CD4-positive, alpha-beta T cell treated with Interleukin-4 for 4 hours (primary cell): ENCODE measurements at places on chromosomes 5 and 9.

DNA sequence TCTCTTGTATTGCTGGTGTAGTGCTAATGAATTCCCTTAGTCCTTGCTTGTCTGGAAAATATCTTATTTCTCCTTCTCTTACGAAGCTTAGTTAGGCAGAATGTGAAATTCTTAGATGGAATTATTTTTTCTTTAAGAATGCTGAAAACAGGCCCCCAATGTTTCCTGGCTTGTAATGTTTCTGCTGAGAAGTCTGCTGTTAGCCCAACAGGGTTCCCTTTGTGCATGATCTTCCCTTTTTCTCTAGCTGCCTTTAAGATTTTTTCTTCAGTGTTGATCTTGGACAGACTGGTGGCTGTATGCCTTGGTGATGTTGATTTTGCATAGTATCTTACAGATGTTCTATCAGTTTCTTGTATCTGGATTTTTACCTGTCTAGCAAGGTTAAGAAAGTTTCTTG, 191.3 kb upstream of the DMRTA1 start:
- no peak for DNase-seq

DNA sequence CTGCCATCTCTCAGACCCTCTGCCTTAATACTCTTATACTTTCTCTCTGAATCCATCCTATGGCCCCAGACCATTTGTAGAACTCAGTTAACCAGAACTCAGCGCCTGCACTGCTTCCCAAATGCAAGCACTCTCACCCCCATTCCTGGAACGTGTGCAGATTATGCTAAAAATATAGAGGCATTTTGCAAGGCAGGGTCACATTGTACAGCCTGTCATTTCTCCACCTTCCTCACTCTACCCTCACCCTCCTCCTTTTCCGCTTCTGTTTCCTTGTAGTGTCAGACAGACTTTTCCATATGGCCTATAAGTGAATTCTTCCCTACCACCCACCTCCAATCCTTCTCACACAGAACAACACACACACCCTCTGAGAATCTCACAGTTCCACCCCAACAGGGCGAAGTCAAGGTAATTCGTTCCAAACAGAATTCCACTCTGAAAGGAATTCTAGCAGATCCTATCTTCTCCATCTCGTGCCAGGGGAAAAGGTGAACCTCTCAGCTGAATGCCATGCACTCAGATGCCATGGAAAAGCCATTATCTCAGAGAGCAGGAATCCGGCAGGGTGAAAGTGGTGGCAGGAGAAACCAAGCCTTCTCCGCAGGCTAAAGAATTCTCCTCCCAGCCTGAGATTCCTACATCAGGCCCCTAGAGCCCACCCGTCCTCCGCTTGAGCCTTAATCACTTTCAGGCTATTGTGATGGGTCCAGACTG, 25.3 kb downstream of the GGTA1 start:
- DNase-seq: no peak

DNA sequence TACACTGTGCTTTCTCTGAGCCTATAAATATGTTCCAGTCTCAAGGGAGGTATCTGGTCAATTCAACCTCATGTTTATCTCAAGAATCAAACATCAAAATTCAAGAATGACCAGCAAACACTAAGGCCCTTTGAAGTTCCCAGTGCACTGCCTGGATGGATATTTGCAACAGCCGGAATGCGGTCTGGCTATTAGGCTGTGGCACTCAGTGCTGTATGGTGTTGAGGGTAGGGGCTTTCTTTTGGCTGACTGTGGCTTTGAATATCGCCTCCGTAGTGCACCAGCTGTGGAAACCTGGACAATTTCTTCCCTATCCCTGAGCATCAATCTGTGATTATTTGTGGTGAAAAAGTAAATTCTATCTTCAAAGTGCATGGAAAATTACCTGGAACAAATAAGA, 220.4 kb downstream of the BRINP1 start:
- no peak for DNase-seq

GRCh38 chr9:109264877-109265587, 55.8 kb downstream of the EPB41L4B start:
- no peak for DNase-seq

- DNase-seq: no peak
Observed at GRCh38 chr9:128595471-128595870, 43.1 kb downstream of the SPTAN1 start.

DNA sequence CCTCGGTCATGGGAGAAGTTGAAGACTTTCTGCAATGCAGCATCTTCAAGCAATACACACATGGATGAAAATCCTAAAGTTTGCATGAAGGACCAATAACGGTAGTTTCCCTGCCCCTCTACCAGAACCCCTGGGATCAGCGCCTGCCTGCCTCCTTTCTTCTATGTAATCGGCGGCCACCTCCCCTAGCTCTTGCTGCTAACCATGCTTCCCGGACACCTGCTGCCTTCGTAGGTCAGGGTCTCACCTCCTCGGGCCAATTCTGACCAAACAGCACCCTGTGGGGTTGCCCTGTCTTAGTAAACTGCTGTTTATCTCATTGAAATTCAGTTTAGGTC, 388 bp upstream of the MED10 start:
- no peak for DNase-seq

DNA sequence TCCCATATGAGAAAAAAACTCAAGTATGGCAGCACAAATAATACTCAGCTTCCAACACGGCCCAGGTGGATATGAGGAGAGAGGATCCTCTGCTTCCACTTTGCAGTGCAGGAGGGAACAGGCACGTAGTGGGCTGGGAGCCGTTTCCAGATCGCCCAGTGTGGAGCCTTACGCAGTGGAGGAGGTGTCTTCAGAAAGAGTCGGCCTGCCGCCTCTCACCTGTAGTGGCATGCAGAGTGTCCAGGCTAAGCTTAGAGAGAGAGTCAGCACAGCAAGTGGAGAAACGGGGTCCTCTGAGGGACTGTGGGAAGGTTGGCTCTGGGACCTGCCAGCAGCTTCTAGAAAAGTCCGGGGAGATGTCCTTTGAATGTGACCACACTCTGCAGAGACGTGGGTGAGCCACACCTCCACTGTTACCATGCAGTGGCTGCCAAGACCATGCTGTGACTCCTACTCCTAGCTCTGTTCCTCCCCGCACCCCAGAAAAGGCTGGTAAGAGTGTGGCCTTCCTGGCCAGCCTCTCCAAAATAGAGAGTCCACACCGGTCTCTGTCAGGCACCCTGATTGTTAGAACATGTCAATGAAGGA, 3.5 kb upstream of the SEMA4D start:
- no peak for DNase-seq

- no peak for DNase-seq
Observed at GRCh38 chr9:71762900-71763653, 5.2 kb downstream of the CEMIP2 start.

- DNase-seq: no peak
Observed at GRCh38 chr5:13865312-13865711, 79.2 kb downstream of the DNAH5 start.

- no peak for DNase-seq
Observed at GRCh38 chr9:14399756-14400657, 86.1 kb upstream of the NFIB start.

DNA sequence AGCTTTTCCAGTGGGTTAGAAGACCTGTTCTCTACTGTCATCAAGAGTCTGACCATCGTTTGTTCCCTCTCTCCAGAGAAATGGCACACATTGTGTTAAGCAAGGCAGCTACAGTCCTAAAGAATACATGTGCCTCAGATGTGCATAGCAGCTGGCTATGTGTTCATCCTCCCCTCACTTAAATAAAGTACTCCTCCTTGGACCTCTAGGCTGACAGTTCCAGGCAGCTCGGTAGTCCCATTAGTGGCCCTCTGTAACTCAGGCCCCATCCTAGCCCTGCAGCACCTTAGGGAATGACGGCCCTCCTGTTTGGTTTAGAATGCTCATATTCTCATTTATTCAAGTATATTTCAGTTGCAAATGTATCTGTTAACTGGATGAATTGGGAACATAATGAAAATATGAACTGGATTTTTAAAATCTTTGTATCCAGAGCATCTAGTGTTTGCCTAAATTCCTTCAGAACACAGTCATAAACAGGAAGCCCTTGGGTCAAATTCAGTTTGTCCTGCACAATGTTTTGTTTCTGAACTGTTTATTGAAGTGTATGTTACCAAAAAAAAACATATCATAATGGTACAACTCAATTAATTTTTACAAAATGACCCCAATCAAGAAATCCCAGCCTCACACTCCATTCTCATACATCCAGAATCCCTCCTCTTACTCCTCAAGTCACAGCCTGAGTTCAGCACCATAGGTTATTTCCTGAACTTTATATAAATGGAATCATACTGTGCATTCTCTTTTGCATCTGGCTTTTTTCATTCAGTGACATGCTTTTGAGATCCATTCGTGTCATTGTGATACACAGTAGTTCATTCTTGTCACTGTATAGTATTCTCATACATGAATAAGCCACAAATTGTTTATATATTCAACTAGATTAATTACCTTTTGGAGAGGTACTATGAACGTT, 1.6 kb upstream of the ASPN start:
- DNase-seq: no peak

DNA sequence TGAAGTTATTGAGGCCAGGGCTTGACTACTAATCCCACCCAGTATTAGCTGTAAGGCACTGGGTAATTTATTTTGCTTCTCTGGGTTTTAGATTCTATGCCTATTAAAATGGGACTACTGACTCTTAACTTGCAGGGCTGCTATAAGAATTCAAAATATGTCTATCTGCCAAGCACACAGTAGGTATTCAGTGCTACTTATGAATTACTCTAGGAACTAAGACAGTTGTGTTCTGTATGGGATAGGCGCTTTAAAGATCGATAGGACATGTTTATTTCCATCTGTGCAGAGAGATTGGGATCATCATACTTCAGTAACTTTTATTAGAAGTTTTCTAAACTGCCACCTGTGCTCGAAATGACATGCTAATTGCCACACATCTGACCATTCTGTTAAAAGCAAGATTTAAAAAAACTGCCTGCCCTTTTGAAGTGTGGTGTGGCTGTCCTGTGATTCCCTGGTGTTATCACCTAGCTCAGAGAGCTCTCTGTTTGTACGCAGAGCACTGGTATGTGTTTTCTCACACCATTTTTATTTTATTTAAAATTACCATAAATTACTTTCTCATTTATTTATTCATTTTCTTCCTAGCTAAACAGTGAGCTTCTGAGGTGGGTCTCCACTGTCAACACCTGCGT, 58.7 kb downstream of the FYB1 start:
- no peak for DNase-seq

GRCh38 chr9:128523199-128523925, 18.8 kb downstream of the GLE1 start:
- no peak for DNase-seq

DNA sequence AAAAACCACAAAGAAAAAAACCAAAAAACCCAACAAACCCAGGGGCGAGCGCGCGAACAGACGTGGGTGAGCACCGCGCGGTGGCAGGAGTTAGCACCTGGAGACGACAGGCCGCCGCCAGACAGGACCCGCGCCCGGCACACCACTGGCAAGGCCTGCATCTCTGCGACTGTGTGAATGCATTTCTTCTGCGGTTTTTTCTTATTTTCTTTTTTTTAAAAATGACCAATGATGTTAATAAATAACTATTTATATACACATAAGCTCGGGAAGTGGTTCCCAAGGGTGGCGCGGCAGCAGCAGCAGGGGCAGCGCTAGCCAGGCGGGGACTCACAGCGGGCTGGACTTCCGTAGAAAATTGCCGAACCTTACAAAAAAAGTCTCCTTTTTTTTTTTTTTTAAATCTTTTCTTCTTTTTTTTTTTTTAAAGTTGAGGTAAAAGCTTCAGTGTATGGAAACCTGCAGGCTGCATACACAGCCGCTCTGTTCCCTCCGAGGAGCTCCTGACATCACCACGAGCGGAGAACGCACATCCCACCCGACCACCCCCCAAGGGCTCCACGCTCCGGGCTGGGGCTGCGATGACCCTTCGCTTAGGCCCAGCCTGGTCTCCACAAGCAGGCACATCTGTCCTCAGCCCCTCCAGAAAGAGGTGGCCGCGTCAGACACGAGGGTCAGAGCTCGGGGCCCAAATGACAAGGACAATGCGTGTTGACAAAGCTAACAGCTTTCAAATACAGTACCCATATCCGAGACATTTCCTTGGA, 7.4 kb downstream of the BRD3OS start:
- DNase-seq: no peak

DNA sequence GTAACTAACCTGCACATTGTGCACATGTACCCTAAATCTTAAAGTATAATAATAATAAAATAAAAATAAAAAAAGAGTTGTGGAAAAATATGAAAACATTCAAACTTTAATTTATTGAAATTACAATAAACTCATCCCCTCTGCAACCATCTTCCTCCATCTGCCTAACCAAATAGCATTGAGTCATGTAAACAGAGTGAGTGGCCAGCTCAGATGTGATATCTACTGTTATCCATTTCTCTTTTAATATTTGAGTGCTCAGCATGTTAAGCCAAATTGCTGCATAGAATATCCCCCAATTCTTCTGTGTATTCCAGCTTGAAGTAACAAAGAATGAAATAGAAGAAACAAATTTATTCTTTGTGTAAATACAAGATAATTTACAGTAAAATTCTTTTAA, 124.4 kb upstream of the HMHB1 start:
- no peak for DNase-seq

DNA sequence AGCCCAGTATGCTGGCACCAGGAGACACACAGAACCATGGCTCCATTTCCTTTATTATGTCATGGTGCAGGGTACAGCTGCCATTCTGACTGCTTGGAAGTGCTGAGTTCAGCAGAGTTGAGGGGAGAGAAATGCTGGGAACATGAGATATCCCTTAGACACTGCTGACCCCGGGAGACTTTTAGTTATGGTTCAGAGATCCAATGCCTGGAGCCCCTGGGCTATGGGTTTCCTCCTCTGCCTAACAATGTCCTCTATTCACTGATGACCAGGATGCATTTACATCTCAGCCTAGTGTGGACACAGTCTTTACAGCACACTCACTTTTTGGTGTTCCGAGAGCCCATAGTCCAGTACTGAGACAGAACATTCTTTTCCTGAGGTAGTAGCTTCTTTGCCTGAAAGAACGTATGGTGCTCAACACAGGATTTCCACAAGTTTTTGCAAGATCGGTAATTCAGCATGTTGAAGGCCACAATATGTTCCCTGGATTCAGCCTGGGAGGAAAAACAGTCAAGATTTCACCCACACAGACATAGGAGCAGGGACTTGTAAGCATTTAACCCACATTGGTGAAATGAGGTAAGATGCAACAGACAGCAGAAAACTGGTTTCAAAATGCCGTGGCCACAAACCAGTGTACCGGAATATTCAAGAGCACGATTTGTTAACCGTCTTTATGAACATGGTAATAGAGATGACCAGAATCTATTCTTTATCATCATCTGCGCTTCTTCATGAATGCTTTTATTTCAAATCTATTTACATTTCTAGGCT, 71.3 kb downstream of the PTPN3 start:
- DNase-seq: no peak

GRCh38 chr9:1837453-1838084, 177.6 kb upstream of the SMARCA2 start:
- DNase-seq: no peak

GRCh38 chr9:91746904-91747303, 203.1 kb downstream of the ROR2 start:
- DNase-seq: no peak

DNA sequence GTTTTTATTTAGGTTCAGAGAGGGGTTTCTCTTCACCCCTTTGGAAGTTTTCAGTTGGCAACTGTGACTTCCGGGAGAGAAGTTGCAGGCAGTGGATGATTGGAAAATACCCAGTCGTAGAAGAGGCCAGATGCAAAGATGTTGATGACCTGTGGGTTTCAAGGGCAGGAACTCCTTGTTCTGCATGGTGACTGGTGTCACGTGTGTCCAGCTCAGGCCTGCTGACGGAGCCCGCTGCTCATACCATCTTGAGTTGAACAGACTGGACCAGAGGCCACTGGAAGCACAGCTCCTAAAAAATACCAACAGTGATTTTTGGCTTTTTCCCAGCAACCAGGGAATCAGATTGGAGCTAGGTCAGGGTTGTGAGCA, 243.9 kb upstream of the KLF4 start:
- no peak for DNase-seq

- no peak for DNase-seq
Observed at GRCh38 chr5:1443171-1443570, 2.1 kb downstream of the SLC6A3 start.
